ENCODE measurements at places on chromosomes 1 and 21. TPM values are rescaled to one million over a fixed set of nuclear protein-coding genes. Genes with fewer than 3 reads are reported as not detected.

- DNase-seq: no peak
Observed at GRCh38 chr1:158185770-158186169, 5.1 kb downstream of the CD1D start.

DNA sequence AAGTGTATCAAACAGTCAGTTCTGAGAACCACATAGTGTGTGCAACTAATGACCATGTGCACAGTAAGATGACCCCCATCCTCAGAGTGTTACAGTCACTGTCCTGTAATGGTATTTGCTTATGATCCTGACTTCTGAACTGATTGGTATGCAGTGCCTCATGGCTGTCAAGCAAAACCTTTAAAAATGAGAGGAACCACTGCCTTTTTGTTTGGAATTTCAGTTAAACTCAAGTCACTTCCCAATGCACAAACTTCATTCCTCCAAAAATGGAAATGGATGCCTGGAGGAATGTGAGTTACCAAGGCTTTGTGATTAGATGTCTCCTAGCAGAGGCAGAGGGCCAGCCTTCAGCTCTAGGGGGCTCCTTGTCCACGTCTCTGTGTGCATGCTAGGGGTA lies 10.5 kb downstream of the C1orf198 start:
- no peak for DNase-seq

- no peak for DNase-seq
Observed at GRCh38 chr1:159261721-159262494, 40.2 kb upstream of the FCER1A start.

GRCh38 chr1:33984906-33985565 lies 121.2 kb downstream of the HMGB4 start:
- DNase-seq: no peak

NEK2 gene
- total RNA-seq: 54.9 TPM
